Urothelium cell line (cell line): ENCODE measurements at places on chromosomes 6 and 20.

- DNase-seq, result no peak
Observed at GRCh38 chr6:150036081-150036480, 10.7 kb upstream of the RAET1L start.

DNA sequence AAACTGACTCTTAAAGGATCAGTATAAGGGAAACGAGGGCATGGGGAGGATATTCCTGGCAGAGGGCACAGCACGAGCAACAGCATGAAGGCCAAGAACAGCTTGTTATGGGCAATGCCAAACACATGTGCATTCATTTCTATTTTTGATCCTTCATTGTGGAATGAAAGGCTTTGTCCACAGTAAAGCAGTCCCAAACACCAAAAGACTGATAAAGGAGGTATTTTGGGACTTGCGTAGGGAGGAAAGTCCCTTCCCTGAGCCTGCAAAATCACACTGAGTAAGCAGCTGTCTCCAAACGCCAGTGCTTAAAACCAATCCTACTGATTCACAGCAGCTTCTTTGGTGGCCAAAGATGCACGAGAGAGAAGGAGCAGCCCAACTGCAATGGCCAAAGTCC lies 138.2 kb downstream of the UNC5CL start:
- DNase-seq, result no peak

DNA sequence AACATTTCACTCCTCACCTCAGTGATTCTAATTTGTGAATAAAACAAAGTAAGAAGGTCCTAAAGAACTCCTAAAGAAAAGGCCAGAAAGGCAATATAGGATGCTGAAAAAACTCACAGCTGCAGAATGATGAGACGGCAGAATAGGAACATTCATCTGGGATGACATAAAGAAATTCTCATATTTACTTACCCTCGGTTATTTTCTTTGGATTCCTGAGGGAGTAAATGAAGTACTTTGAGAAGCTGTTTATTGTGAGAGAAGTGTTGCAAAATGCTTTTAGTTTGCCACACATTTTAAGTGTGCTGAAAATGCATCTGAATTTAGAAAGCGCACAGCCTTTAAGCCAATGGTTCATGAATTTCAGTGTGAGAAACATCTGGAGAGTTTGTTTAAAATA lies 35.7 kb upstream of the RBL1 start:
- DNase-seq, result no peak

- no peak for DNase-seq
Observed at GRCh38 chr6:105253787-105254186, 74.0 kb upstream of the POPDC3 start.

GRCh38 chr20:3405139-3405538 lies 2.3 kb downstream of the DNAAF9 start:
- no peak for DNase-seq

GRCh38 chr20:35319192-35319870 lies 27.1 kb upstream of the FAM83C start:
- peak; percentile 60 for DNase-seq

GRCh38 chr6:150698391-150698790 lies 98.7 kb downstream of the PLEKHG1 start:
- no peak for DNase-seq

DNA sequence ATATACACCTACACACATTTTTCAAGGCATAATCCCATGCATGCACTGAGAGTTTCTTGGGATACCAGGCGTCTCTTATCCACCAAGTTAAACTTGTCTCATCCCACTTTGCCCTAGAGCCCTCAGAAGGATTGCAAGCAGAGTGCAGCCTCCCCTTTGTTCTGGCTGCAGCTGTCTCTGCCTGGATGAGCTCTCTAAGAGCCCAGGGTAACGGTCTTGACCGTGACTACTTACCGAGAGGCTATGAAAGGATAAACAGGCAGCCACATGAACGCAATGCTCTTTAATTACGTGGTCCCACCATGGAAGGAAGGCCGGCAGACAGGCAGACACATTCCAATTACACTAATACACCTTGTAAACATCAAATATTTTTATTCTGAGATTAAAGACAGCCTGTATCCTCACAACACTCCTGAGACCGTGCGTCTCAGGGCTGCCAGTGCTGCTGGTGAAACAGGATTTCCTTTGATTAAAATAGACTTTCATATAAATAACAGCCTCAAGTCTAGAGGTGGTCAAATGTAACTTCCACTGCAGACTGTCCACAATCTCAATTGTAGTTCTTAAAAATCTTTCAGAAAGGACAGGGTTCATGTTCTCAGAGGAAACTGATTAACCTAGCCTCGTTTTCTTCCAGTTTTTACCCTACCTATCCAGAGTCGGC lies 210.0 kb upstream of the PRDM1 start:
- DNase-seq, result no peak

DNA sequence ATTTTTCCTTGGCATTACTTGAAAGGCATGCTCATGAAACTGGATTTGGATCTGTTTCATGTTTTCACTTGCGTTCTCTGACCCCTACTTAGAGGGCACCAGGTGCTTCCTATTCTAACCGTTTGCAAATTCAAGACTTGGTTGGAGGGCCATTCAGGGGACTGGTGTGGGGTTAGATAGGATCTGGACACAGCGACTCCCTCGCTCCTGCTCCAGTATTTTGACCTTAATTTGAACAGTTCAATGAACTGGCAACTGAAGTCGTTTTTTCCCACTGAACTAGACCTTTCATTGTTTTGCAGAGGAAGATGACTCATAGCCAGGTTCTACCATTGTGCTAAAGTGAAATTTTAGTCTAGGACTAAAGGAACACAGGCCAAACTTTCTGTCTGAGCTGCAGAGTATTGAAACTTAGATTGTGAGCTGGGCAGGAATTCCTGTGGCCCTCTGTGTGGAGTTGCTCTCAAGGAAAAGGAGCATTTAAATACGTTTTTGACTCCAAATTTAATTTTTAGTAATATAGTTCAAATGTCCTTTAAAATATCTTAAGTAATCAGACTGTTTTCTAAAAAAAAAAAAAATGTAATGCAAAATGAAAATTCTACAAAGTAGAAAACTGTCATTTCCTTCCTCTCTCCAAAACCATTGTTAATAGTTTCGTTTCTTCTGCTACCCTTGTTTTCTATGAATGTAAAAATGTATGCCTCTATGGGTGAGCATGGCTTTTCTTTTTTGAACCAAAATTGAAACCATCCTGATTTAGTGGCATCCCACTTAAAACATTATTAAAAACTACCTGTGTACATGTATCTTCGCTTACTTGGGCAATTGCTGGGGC lies 64.8 kb downstream of the UTRN start:
- DNase-seq, result peak; percentile 65

GRCh38 chr6:71250099-71250602 lies 38.5 kb upstream of the OGFRL1 start:
- DNase-seq, result peak; percentile 26

DNA sequence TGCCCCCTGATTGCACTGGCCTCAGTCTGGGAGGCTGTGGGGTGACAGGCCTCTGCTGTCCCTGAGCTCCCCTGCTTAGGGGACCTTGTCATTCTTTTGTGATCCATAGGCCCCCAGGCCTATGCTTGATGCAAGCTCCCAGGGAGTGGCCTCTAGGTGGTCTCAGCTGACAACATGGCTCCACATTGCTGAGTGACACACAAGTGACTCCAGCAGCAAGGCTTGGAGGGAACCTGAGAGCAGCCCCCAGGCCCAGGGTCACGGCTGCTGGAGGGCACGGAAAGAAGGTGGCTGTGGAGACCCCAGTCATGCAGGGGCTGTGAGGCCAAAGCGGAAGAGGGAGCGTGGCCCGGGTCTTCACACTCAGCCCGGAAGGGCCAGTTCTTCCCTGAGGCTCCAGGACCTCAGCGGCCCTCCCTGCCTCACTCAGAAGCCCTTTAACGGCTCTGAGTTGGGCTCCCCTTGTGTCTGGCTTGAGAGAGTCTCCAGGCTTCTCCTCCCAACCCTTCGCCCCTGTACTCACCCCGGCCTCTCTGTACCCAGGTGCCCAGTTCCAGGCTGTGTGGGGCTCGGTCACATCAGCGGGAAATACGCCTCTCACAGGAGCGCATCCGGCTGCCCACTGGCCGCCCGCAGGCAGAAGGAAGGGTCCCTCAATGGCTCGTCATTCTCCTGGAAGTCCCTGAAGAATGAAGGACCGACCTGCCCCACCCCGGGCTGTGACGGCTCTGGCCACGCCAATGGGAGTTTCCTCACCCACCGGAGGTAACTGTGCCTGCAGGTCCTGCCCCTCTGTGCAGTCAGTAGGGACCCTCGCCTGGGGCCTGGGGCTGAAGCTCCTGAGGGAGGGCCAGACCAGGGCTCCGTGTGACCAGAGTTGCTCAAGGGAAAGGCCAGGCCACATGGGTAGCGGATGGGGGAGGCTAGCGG lies 23.7 kb upstream of the PCMTD2 start:
- no peak for DNase-seq

DNA sequence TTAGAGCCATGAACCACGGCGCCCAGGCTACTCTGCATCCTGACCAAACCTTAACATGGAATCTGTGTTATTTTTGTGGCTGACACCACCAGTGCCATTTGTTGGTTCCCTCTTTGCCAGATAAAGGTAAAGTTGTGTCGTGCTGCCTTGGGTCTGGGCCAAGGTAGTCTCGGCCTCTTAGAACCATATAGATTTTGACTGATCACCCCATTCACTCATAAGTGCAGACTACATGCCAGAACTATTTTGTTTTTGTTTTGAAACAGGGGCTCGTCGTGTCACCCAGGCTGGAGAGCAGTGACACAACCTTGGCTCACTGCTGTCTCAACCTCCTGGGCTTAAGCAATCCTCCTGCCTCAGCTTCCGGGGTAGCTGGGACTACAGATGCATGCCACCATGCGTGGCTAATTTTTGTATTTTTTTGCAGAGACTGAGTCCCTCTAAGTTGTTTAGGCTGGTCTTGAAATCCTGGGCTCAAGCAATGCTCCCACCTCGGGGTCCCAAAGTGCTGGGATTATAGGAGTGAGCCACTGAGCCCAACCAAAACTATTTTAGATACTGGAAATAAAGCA lies 19.2 kb upstream of the RIPOR3 start:
- no peak for DNase-seq

- DNase-seq, result peak; percentile 87
Observed at GRCh38 chr20:57514273-57514751, 10.6 kb downstream of the CTCFL start.

DNA sequence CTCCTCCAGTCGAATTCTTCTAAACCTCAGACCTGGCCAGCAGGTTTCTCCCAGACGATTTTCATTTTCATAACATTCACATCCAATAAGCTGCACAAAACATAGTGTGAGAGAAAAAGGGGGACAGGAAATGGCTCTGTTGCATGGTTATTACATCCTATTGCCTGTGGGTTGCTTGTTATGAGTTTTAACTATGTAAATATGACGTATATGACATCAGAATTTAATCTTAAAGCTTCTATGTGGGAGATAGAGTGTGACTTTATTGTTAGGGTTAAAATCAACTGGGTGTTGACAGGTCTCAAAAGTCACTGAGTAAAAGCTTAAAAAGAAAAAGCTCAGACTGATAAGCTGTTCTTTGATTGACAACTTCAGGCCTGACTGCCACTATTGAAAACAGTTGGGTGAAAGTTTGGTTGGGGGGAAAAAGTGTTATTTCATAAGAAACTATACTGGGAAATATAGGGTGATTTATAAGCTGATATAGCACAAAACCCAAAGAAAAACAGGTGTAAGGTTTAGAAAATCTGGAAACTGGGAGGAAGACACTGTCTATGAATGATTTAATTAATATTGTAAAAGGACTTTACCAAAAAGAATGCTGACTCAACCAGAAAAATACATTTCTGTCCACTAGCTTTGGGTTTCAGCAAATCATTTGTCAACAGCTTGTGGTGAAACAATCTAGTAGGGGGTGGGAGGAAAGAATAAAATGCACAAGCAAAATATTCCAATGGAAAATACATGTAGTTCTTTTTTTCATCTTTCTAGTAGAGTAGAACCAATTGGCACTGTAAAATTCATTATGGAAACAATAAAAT lies 134.1 kb upstream of the CEP162 start:
- DNase-seq, result no peak

DNA sequence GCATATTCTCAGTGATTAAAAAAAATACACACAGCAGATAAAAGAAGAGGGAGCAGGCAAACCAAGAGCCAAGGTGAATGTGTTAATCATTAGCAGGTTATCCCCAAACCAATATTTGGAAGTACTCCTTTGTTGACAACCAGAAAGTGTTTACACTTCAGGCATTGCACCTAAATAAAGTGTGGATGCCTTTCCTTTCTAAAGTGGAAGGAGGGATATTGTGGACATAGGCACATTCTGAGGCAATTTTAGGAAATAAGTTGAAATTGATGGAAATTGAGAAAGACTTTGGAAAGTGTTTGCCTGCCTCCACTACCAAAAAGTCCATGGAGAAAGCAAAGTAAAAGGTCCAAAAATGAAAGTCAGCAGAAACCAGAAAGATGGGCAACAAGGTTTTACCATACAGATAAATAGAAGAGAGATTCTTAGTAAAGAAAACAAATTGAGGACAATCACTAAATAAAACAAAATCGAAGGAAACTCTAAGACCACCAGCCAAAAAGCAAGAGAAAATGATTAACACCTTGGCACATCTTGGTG lies 22.9 kb downstream of the SLC17A2 start:
- DNase-seq, result no peak

DNA sequence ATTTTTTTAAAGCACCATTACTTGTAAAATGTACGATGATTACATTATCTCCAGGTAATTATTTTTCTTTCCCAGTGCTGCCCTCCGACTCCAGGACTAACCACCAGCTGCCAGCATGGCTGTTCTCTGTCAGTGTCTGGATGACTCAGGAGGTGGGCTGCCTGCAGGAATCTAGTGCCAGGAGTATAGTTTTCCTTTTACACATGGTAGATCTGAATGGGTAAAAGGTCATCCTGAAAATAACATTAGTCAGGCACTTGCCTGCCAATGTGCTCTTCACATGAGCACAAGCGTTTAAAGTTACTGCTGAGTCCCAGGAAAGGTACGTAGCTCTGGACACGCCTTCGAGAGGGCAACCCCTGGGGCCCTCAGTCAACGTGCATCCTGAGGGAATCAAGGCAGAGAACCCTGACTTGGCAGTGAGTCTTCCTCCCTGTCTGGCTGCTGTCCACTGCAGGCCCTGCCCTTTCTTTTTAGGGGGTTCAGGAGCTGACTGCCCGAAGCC lies 2.4 kb downstream of the DYNLT1 start:
- DNase-seq, result peak; percentile 46

DNA sequence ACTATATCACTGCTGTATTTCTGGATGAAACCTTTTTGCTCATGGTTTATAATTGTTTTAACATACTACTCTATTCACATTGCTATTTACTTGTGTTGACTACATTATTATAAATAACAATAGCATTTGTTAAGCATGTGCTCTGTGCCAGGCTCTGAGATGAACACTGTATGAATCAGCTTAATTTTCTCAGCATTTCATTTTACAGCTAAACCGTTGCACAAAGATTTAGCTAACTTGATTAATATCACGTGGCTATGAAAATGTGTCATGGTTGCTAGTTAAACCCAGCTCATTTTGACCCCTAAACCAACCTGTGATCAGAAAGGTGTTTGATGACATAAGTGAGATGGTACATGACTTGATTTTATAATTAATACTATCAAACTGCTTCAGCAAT lies 77.5 kb downstream of the NCOA7 start:
- DNase-seq, result no peak

DNA sequence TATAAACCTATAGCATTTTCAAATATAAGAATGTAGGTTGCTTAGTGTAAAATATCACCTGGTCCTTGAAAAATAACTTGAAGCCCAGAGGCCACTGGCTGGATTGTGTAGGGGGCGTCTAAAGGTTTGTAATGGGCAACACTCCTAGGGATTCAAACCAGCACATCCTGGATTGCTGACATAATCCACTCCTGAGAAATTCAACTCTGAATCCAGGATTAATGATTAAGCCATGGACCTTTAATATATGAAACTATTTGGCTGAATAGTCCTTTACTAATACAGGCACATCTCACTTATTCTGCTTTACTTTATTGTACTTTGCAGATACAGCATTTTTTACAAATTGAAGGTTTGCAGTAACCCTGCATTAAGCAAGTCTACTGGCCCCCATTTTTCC lies 160.8 kb downstream of the UBE3D start:
- DNase-seq, result no peak
